Activated naive CD4-positive, alpha-beta T cell (primary cell): ENCODE measurements at places on chromosomes 13 and 19.

DNA sequence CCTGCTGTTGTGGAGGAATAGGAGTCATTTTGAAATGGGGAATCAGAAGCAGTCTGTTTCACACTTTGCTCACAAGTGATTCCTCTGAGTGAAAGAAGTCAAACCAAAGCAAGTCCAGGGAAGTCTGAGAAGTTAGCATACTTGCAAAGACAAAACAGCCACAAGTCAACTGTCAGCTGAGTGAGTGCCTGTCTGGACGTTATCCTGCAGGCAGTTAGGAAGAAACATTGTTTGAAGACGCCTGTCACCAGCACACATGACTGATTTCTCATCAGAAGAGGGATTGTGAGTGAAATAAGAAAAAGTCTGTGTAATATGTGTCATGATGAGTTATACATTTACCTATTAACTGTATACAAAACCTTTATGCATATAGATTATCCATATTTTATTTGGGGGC, 153.5 kb downstream of the KCNRG start:
- DNase-seq, result no peak

- DNase-seq, result no peak
Measured at GRCh38 chr19:18322318-18322758, 538 bp downstream of the LSM4 start.

DNA sequence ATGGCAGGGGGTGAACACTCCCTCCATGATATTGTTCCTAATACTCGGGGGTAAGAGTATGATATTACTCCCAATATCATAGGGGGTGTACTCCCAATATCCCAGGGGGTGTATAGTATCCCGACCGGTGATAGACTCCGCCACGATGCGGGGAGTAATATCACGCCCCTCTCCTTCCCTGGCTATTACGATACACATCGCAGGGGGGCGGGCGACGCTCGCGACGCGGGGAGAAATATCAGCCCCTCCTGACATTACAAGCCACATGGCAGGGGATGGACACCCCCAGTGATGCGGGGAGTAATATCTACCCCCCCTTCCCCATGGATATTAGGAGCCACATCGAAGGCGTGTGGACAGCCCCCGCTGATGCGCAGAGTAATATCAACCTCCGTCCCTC, 3.2 kb upstream of the RGCC start:
- no peak for DNase-seq

GRCh38 chr13:59660582-59660981, 503.1 kb downstream of the DIAPH3 start:
- DNase-seq, result no peak

- no peak for DNase-seq
Measured at GRCh38 chr19:39449116-39449797, 3.9 kb downstream of the SUPT5H start.

GRCh38 chr19:55368701-55369563, 1.3 kb downstream of the IL11 start:
- DNase-seq, result peak; percentile 6
